Choroid plexus epithelial cell (primary cell): ENCODE measurements at places on chromosomes 11 and 22.

DNA sequence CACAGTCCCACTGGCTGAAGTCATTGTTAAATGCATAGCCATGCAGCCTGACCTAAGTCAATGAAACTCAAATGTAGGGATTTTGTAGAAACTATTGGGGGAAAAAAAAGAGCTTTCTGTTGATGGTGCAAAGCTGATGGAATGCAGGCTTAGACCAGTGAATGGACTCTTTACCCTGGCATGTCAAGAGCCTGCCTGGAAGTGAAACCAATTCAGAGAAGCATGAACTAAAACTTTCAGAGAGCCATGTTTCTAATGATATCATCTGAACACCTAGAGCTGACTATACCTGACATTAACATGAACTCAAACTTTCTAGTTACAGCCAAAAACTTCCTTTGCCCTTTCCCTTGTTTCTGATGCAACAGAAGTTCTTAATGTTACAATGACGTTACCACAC lies 89.0 kb downstream of the APIP start:
- no peak for DNase-seq

GRCh38 chr11:86606270-86606835 lies 66.1 kb downstream of the ME3 start:
- DNase-seq: no peak

DNA sequence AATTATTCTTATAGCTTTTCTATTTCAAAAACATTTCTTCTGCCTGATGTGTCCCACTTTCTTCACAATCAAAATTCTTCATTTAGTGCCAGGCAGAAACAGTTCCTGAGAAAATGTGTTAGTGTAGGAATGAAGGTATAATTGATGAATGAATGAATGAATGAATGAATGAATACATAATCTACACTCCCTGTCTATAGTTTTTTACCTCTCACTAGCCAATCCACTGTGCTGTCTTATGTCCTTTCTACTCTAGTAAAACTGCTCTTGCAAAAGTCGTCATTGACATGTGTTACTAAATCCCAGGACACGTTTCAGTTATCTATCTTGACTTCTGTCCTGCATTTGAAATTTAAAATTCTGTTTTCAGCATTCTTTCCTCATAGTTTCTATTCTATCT lies 42.9 kb downstream of the CHORDC1 start:
- no peak for DNase-seq

GRCh38 chr11:14420223-14420622 lies 61.2 kb upstream of the RRAS2 start:
- DNase-seq: no peak

- DNase-seq: no peak
Measured at GRCh38 chr11:94150704-94151685, 22.4 kb downstream of the PANX1 start.

DNA sequence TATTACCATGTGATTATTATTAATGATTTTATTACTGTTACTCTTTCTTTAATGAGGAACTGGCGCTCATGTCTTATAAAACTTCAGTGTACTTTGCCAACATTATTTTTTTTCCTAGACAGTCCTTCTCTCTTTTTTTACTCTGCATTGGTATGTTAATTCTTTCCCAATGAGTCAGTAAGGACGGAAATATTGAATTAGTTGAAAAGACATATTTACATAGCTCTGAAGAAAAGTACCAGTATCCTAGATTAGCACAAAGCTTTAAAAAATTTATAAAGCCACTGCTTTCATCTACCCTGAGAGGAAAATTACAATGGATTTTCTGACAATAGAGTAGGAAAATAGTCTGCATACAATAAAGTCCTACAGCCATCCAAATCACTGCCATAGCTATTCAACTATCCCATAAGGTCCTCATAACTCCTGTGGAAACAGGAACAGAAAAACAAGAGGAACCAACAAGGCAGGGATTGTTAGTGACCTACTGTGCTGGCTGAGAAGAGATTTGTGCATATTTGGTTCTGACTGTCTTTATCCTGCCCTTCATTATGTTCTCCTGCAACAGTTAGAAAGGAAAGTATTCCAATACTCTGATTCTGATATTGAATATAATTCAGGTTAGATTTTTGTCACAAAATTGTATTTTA lies 314.4 kb downstream of the AASDHPPT start:
- DNase-seq: peak; percentile 80

DNA sequence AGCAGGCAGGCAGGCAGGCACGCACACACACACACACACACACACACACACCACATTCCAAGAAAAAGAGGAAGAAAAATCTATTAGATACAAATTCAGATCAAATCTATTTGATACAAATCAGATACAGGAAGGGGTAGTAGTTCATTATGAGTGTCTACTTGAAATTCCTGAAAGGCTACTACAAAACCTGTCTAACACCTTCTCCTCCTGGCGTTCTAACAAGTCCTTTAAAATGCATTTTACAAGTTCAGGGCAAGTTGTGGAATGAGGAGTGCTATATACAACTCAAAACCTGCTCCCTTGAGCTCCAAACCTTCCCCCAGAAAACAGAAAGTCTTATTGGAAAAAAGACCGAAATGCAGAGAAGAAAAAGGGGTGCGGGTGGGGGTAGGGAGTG lies 476 bp downstream of the ARHGAP32 start:
- no peak for DNase-seq

- no peak for DNase-seq
Measured at GRCh38 chr11:92670308-92670890, 299.1 kb upstream of the MTNR1B start.

DNA sequence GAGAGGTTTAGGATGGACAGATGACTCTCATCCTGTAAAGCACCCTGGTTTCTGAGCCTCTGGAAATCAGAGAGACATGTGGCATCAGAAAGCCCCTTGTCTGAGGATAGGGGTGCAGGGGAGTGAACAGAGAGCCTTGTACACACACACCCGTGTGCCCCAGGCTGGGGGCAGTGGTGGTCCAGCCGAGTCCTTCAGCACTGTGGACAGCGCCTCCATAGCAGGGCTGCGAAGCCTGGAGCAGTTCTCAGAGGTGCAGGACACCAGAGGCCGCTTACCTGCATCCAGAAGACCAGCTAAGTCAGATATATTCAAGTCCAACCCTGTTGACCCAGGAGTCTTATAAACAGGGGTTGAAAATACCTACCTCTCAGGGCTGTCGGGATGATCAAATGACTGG lies 11.5 kb upstream of the IGSF9B start:
- no peak for DNase-seq

GRCh38 chr22:21446128-21446826 lies 20.9 kb upstream of the TMEM191C start:
- DNase-seq: no peak

GRCh38 chr11:116199182-116199581 lies 573.6 kb downstream of the BUD13 start:
- no peak for DNase-seq

- DNase-seq: no peak
Measured at GRCh38 chr11:102879801-102880200, 5.0 kb upstream of the MMP12 start.

DNA sequence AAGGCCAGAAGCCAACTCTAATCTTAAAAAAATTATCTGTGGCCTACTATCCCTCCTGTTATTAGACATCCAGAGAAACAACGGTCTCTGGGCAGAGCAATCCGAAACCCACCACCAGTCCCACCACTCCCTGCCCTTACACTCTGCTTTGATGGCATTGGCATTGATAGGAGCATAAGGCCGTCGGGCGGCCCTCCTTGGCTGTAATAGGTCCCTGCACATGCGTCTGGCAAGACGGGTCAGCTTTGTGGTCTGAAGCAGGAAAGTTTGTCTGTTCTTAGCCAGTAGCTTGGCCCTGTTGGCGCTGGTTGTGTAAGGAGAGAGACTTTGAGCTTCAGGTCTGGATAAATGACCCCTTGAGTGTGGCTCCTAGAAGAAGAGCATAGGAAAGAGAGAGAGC lies 3.8 kb upstream of the TUT1 start:
- DNase-seq: no peak

GRCh38 chr22:26762503-26763472 lies 105.4 kb downstream of the MIAT start:
- no peak for DNase-seq

DNA sequence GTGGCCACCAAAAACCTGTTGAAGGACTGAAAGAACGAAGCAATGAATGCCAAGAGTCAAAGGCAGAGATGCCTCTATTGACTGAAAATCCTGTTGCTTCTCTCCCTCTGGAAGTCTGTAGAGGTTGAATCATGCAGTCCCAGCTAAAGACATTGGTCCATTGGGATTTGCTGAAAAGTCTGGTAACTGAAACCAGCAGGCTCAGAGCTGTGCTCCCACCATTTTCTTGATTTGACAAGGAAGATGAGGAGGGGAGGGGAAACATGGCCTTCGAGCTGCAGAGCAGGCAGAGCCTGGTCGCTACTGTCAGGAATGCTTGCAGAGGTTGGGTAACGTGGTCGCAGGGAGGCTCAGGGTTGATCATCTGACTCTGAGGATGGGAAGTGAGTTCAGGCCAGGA lies 72.8 kb upstream of the CSNK2A3 start:
- DNase-seq: no peak
